ENCODE measurements at places on chromosomes 7 and 10.
A peak's percentile ranks its signal among the peaks of the same experiment; 100 is the strongest.

- DNase-seq = no peak
Measured at GRCh38 chr7:75843613-75844116, 30.1 kb upstream of the CCL24 start.

DNA sequence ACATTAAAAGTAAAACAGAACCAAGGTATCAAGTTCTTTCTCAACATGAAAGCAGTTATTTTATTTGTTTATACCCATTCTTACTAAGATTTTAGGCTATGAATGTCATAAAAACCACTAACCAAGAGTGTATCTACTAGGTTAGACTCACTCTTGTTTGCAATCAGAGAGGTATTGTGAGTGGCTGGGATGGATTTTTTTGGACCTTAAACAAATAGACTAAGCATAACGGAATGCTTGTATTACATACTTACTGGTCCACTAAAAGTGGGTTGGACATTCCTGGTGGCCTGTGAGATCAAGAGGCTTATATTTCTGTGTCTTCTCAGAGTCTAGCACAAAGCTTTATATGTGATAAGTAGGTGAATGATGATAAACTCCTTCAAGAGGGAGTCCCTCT lies 32.6 kb upstream of the CBLL1 start:
- DNase-seq = no peak

DNA sequence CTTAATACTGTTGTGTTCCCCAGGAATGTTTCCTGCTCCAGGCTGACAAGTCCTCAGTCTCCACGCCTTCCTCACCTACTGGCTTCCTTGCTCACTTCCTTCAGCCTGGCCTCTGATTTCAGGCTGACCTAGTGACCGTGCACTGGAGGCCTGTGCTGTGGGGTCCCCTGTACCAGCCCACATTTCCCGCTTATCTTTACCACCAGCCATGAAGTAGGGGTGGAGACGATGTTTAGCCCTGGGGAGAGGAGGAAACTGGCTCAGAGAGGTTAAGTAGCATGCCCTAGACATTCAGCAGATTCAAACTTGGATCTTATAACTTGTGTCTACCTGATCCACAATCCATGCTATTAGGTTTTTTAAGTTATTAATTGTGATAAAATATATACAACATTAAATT lies 4.8 kb upstream of the ZNF488 start:
- DNase-seq = no peak

DNA sequence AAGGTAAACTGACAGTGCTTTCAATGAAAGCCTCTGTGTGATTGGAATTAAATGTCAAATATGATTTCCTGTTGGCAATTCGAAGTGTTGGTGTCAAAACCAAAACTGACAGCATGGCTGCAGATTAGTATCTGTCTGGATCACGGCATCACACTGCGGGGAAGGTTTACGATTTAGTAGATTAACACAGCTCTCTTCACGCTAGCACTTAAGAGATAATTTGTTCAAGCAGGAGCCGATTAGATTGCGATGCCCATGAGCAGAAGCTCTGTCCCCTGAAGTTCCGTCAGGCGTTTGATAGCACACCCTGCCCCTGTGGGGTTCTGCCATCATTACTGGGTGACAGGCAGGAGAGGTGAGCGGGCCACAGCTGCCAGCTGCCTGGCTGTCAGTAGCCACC lies 279.5 kb upstream of the AUTS2 start:
- DNase-seq = no peak

DNA sequence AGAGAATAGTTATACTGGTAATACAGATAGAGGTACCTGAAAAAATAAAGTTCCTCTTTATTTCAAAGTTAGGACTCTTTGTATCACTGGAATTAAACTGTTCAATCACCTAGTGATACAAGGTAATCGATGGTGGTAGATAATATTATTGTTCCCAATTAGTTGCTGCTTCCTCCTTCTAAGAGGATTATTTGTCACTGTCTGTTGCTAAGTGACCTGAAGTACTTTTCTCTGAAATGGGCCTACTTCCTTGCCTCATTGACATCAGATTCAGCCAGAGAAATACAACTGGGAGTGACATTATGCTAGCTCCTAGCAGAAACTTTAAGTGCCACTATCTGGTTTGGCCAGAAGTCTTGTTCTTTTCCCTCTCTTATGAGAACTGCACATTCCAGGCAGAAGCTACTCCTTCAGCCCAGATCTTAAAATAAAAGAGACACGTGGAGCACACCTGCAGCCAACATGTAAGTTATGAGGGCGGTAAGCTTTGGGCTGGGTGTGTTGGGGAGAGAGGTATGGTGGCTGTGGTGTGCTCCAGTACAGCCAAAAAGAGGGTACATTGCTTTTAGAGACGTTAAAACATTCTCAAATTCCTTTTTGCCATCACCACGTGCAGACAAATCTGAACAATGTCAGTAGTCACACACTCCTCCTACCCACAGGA lies 54.8 kb downstream of the MINDY3 start:
- DNase-seq = peak; percentile 54

GRCh38 chr7:38550836-38551235 lies 80.3 kb downstream of the AMPH start:
- no peak for DNase-seq

DNA sequence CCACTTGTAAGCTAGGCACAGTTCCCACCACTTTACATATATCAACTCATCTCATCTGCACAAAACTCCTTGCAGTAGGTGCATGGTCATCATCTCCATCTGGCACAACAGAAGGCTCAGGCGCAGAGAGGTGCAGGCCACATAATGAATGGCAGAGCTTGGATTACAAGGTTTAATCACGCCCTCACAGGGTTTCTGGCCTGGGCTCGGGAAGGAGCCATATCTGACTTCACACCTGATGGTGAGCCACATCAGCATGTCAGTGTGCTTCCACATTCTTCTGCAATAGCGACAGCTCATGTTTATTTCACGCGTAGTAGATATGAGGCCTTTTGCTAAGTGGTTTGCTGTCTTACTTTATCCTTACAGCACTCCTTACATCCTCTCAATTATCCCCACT lies 650.2 kb downstream of the INHBA start:
- DNase-seq = no peak

GRCh38 chr10:97508342-97508741 lies 9.6 kb downstream of the UBTD1 start:
- DNase-seq = no peak

DNA sequence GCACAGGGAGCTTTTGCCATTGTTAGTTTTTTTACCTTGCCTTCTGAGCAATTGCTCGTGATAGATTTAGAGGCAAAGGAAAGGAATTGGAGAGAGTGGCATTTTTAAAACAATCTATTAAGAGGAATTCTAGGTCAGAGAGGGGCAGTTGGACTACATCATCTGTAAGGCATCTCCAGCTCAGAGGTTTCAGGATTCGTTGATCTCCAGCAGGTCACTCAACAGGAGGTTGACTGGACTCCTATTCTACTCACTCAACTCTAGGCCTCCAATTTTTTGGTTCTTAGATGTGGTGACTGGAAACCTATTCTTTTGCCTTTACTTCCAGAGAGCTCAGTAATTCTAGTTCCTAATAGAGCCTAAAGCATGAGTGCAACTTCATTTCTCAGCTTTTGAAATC lies 42.8 kb downstream of the TBXAS1 start:
- no peak for DNase-seq

DNA sequence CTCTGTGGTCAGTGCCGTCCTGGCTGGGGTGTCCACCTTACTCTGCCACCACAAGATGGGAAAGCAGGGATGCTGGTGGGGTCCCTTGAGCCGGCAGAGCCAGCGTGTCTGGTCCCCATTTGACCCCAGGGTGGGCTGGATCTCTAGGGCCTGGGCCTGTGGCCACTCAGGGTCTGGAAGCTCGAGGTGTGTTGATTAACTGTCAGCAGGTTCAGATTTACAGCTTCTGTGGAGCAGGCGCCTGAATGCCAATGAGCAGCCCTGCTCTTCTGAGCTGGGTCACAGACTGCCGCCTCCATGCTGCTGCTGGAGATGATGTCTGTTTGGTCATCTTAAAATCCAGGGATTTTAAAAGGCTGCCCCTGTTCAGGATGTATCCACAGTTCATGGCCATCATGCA lies 11.3 kb upstream of the DPYSL4 start:
- DNase-seq = no peak

DNA sequence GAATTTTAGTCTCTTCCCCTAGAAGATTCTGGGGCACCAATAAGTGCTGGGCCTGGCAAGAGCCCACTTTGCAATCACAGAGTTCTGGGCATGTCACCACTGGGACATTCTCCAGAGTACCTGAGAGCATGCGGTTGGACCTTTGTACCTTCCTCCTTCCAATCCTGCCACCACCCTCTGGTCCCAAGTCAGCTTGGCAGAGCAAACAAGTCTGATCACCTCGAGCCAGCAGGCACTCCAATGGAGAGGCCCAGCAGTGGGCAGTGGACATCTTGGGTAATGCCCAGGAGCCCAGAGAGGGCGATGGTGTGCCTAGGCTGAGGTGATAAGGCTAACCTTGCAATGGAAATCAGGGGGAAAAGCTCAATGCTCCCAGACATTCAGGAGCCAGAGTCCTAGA lies 43.4 kb downstream of the SH3PXD2A start:
- no peak for DNase-seq

DNA sequence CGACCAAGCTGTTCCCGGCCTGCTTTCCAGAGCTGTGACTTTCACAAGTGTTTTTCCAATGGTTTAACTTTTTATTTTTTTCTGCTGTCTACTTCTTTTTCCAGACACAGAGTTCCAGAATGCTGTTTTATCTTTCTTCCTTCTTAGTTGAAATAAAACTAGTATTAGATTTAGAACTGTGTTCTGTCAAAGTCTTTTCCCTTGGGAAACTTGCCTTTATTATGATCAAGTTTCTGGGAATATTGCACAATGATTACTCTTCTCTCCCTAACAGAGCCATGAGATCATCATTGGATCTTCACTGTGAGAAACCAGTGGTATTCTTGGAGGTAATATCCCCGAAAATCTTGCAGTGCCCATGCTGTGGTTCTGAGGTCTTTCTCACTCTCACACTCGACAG lies 104.9 kb upstream of the KCND2 start:
- no peak for DNase-seq

- no peak for DNase-seq
Measured at GRCh38 chr10:3890602-3891352, 105.8 kb upstream of the KLF6 start.

- DNase-seq = no peak
Measured at GRCh38 chr7:1348096-1348822, 111.0 kb downstream of the MICALL2 start.

DNA sequence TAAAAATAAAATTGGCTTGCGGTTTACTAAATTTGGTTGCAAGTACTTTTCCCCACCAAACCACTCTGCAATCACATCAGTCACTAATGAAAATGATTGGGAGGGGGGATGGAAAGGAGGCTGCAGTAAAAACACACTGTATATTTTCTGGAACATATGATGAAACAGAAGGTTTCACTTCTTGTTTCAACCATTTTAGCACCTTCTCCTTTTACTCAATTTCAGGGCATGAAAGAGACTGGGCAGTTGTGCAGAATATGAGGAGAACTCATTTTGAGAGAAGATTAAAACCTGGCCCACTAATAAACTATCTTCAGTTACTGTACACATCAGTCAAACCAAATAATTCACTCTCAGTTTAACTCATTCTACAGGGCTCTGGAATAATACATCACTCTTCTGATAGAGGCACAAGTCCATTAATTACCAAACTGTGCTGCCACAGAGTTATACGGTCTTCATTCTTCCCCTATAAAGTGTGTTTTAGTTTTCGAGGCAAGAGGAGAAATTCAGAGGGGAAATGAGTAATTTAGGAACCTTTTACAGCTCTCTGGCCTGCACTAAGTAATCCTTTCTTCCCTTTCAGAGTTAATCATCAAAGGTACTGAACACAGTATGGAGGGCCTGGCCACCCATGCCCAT lies 25.5 kb downstream of the JAZF1 start:
- DNase-seq = no peak

DNA sequence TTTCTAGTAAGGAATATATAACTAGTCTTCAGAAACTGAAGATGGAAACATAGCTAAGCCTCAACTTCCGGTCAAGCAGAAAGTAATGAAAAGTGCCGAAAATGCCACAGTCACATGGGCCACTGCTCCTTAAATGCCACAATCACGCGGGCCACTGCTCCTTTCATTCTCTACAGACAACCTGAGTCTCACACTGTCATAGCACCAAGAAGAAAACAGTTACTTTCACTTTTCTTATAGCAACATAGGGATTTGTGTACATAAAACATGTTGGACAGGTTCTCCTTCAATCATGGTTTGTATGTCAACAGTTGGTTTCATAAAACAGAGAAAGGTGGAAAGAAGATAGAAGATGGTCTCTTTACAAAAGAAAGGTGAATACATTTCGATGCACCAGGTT lies 48.6 kb upstream of the NOBOX start:
- no peak for DNase-seq

DNA sequence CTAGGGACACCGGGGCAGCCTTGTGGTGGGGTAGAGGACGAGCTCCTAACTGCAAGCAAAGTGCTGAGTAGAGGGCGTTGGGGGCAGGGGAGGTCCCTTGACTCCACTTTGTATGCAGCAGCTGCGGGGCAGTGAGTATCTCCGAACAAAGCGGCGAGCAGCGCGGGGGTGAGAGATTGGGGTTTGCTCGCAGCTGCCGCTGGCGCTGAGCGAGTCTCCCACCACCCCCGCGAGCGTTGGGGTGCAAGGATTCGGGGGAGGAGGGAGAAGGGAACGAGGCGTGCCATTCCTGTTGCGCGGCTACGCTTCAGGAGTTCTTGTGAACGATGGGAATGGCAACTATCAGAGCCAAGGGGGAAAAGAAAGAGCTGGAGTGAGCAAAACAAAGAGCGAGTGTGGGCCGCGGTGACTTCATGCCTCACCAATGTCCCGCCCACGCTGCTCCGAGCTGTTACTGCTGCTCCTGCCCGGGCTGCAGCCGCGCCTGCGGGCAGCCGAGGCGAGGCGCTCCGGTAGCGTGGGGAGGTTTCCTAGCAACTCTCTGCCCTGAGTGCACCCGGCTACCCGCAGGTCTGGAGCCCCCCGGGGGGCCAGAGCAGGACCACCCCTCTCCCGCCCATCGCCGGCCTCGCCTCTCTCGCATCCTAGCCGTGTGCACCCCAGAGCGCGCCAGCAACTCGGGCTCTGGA lies at the start of gene ITGB8:
Gene ITGB8, plus strand, starts transcription at position 662 of the 689 bp plus-strand sequence. CDS start 907 bp downstream, outside the sequence.
- DNase-seq = peak; percentile 37

- no peak for DNase-seq
Measured at GRCh38 chr7:137564677-137565076, 221.1 kb upstream of the PTN start.

DNA sequence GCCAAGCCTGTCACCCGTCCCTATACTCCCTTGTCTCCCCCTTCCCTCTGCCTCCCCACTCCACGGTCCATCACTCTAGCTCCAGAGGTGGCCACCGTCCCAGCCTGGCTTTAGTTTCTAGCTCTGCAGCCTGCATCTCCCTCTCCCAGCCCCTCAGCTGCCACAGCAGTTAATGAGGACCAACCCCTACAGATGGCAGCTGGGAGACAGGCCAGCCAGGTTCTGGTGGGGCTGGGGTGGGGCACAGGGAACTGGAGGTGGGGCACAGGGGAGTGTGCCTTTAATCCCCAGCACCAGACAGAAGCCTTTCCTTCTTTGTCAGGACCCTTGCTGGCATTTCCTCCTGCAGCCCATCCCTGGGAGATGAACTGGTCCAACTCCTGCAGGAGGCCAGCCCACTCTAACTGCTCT lies 21.1 kb downstream of the UNC5B start:
- DNase-seq = no peak

GRCh38 chr10:121293110-121293509 lies 305.1 kb downstream of the FGFR2 start:
- no peak for DNase-seq

- no peak for DNase-seq
Measured at GRCh38 chr10:105139363-105139896, 498.3 kb downstream of the SORCS3 start.

All from hematopoietic multipotent progenitor cell treated with erythropoietin and hydrocortisone succinate and interleukin-3 and kit ligand, for 8 days (in vitro differentiated cells).